ENCODE measurements at places on chromosomes 11 and 22.

GRCh38 chr22:30169002-30169401 lies 77.6 kb downstream of the LIF start:
- no peak for DNase-seq

- peak; percentile 77 for DNase-seq
These were observed 6.0 kb upstream of the CCDC188 start for GRCh38 chr22:20156611-20157429.

DNA sequence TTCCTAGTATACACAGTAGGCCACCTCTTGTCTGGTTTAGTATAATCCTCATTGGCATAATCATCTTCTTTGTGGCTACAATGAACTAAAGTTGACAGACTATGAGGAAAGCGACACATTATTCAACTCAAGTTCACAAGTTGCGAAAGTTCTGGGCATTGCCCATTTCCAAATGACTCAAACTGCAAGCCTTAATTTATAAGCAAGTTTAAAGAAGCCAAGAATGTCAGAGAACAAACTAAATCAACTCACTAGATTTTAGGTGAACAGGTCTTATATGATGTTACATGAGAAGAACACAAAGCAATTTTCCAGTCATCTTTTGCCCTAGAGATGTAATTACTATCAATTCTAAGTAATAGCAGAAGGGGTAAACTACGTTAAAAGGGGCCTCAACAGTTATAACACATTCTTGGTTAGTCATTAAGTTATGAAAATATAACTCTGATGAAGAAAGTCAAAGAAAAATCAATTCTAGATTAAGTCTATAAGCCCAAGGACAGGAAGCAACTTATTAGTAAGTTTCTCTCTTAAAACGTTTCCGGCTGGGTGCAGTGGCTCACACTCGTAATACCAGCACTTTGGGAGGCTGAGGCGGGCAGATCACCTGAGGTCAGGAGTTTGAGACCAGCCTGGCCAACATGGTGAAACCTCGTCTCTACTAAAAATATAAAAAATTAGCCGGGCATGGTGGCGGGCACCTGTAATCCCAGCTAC lies 21.5 kb downstream of the PICALM start:
- DNase-seq: no peak

DNA sequence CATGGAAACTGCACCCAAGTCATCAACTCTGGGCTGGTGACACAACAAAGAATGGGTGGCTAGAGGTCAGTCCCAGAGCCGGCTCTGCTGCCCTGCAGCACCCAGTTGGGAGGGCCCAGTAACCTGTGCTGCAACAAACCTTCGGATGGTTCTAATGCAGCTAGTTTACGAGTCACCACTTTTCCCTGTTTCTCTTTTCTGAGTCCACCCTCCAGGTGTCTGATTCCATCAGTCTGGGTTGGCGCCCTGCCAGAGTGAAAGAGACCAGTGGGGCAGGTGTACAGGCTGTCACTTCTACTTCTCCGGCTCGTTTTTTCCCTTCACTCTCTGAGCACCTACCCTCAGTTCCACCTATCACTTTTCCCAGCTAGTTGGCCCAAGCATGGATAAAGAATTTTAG lies 572.9 kb downstream of the NTM start:
- DNase-seq: no peak

DNA sequence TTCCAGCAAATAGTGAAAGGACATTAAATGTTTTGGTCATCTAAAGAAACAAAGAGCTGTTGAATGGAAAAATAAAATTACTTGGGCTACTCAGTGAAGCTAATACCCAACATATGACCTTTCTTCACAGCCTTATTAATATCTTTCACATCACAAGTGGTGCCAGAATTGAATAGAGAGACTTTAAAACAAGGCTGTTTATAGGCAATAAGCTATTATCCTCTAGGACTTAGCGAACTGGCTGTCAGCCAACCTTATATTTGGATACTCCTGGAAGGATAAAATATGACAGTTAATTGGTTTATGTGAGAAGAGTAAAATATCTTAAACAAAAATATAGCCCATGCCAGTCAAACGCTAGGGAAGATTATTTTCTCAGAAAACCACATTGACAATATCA lies 225.5 kb upstream of the BLID start:
- no peak for DNase-seq

DNA sequence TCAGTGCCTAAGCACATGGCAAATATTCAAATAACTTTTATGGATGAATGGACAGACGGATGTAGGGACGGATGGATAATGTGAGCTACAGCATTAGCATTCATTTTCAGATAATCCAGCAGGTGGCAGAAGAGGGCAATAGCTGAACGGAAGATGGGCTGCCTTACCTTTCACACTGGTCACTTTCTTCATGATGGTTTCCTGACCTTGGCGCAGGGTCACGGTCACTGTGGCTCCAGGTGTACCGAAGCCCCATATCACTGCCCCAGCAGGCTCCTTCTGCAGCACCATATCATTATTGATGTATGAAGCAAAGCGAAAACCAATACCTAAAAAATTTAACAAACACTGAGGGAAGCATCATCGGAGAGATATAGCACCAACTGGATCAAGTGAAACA lies 4.3 kb downstream of the SIAE start:
- DNase-seq: peak; percentile 32

GRCh38 chr11:15707194-15707593 lies 592.5 kb downstream of the INSC start:
- DNase-seq: no peak

All from stimulated activated CD4-positive, alpha-beta T cell treated with anti-CD3 and anti-CD28 coated beads, Interleukin-2, amount 100 ng/mL, for 4 hours (primary cell).